T-cell (primary cell): ENCODE measurements at places on chromosomes 12 and 14.

GRCh38 chr12:120798696-120799095 lies 73.1 kb downstream of the ACADS start:
- DNase-seq: no peak

- DNase-seq: no peak
These were observed 156.8 kb downstream of the PHETA1 start for GRCh38 chr12:111211910-111212757.

- no peak for DNase-seq
These were observed 5.7 kb downstream of the SPIC start for GRCh38 chr12:101480849-101481248.

- no peak for DNase-seq
These were observed 10.2 kb downstream of the VCPKMT start for GRCh38 chr14:50106178-50106577.

- no peak for DNase-seq
These were observed 83.1 kb downstream of the ANO6 start for GRCh38 chr12:45298721-45299692.

DNA sequence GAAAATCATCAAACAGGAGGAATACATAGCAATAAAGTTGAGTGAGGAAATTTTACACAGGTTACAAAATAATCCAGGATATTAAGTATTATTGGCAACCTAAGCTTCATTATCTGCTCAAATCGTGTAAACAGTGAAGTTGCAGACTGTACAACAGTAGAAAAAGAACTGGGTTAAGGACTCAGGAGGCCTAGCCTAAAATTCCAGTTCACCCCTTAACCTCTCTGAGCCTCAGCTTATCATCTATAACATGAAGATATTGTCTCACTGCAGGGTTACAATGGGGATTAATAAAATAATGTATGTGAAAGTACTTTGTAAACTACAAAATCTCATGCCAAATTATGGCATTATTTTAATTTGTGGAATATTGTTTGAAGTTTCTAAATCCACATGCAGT lies 26.0 kb downstream of the DDHD1 start:
- no peak for DNase-seq

DNA sequence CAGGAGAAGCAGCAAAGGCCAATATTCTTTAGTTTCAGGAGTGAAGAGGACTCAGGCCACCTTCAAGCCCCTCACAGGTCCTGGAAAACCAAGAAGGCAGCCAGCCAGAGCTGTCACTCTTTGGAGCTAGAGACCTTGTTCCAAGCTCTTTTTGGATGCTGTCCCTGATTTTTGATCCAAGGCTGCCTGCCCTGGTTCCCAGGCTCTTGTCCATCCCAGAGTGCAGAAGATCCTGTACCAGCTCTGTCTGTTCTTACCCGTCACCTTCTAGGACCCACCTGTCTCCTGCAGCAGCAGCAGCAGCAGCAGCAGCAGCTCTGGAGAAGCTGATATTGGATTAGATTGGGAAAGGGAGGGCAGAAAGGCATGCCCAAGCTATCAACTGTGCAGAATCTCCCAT lies 157.1 kb upstream of the NEDD1 start:
- no peak for DNase-seq

GRCh38 chr14:100523131-100523842 lies 63.9 kb downstream of the BEGAIN start:
- no peak for DNase-seq

- DNase-seq: no peak
These were observed 16.9 kb upstream of the FAM222A start for GRCh38 chr12:109696485-109697269.

DNA sequence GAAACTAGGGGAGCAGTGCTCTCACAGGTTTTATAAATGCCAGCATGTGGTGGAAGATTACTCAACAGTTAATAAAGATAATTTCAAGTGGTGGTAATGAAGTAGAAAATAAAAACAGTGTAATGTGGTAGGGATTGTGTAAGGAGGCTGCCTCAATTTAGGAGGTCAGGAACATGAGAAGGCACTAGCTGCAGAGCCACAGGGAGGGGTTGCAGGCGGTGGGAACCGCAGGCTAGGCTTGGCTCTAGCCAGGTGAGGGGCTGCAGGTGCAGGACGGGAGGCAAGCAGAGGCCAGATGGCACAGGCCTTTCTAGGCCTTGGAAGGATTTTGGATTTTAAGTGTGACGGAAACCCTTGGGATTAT lies 768 bp downstream of the METTL25 start:
- no peak for DNase-seq

GRCh38 chr14:44405011-44405486 lies 102.0 kb downstream of the FSCB start:
- DNase-seq: no peak

DNA sequence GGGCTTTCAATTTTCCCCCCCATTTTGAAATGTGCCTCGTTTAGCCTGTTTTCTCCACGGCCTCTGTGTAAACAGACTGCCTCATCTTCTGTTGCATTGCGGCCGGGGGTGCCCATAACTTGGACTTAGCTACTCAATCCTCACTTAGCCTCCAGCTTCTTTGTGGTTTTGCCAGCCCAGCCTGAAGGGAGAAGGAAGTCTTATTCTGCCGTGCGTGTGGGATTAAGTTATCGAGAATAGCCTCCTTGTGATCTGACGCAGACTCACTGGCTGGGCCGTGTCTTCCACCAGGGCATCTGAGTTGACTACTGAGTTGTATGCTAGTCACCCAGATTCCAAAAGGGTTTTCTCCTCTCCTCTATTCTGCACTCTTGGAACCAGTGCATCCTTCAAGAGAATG lies 8.1 kb downstream of the PRKAB1 start:
- no peak for DNase-seq

- no peak for DNase-seq
These were observed 5.3 kb upstream of the GLTP start for GRCh38 chr12:109885616-109886015.

DNA sequence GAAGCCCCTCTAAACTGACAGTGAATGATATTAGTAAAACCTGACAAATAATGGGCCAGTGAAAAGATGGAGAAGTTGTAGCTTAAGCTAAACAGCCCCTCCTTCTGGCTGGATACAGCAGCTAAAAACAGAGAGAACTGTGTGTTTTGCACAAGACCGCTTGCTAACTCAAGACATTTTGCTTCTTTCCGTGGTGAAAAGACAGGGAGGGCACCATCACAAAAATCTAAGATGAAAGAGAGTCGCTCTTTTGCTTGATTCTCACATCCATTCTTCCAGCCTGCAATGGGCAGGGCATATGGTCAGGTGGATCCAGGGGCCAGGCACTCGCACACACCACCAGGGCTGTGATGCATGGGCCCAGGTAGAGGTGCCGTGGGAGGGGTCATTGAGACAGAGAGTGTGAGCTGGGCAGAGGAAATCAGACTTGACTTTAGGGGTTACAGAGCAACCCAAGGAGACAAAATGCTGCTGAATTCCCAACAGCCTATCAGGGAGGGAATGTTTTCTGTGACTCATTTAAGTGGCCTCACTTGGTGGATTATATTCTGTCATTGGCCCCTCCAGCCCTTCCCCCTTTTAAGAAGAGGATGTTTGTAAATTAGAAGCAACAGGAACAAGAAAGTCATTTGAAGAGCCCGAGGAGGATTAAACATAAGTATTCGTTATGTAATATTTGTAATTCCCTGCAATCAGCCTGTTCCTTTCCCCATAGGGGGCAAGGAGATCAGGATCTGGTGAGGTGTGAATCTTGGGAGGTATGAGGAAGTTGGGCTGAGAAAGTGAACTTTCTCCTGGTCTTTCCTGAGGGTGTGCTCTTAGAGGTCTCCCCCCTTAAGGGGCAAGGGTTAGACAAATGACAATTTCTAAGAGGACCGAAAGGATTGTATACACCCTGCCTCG lies 12.3 kb downstream of the EMP1 start:
- DNase-seq: no peak

DNA sequence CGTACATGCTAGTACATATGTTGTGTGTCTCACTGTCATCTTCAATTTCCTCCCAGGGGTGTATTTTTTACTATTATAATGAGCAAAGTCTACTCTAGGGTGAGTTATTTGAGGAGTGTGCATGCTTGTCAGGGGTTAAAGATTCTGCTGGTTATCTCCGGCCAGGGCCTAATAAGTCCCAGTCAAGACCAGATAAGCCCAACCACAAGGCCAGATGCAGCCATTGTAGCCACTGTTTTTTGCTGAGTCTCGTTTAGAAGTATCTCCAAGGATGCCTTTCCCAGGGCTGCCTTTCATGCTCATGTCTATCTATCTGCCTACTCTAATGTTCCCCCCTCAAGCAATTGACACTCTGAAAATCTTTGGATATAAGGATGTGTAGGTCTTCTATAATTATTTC lies 300.5 kb downstream of the IPO8 start:
- DNase-seq: no peak

- DNase-seq: no peak
These were observed 5.9 kb downstream of the ZFYVE21 start for GRCh38 chr14:103721334-103722120.
